ENCODE measurements at places on chromosomes 2 and 18. TPM values are rescaled to one million over a fixed set of nuclear protein-coding genes. Genes with fewer than 3 reads are reported as not detected.

GRCh38 chr2:68762100-68762499, 27.5 kb downstream of the ARHGAP25 start:
- H3K4me1 ChIP-seq: peaks cover 43% of the 10 kb centered on the region
- H3K4me3 ChIP-seq: no peak overlapping the region
- DNase-seq: no peak
- peaks cover under 1% of the 10 kb centered on the region for H3K36me3 ChIP-seq

The ASB18 gene
- total RNA-seq: not detected

The HSBP1L1 gene
- total RNA-seq: 0.99 TPM

DNA sequence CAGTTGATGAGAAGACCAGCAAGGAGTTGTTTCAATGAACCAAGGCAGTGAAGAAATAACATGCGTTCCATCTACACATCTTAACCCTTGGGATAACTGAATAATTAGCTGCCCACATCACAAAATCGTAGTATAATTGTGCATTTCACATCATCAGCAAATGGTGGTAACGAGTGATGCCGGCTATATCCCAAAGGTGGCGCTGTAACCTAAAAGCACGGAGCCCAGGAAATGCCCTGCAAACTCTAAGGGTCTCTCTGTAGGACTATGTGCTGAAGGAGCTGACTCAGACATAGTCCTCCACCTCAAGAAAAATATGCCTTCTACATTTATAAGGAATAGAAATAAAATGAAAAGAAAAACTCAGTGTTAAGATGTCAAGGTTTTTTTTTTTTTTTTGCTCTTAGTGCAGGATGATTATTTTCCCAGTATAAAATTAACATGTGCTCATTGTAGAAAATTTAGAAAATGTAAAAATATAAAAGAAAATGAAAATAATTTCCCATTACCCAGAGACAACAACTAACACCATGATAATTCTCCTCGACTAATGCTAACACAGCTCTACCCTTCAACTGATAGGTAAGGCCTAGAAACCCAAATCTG, 23.1 kb upstream of the DSG3 start:
- H3K36me3 ChIP-seq: no peaks in the 10 kb centered on the region
- H3K4me3 ChIP-seq: no peak overlapping the region
- DNase-seq: no peak
- no peaks in the 10 kb centered on the region for H3K4me1 ChIP-seq
- H3K27me3 ChIP-seq: peaks cover 6% of the 10 kb centered on the region

GRCh38 chr18:8133032-8133431, 476.2 kb upstream of the RAB12 start:
- no peaks in the 10 kb centered on the region for H3K27me3 ChIP-seq
- DNase-seq: no peak
- peaks cover 16% of the 10 kb centered on the region for H3K36me3 ChIP-seq
- H3K27ac ChIP-seq: no peak overlapping the region
- no peaks in the 10 kb centered on the region for H3K4me1 ChIP-seq
- H3K4me3 ChIP-seq: no peak overlapping the region

All from chondrocyte (in vitro differentiated cells).